H54 (cell line): ENCODE measurements at places on chromosomes 13 and 19.
A peak's percentile ranks its signal among the peaks of the same experiment; 100 is the strongest.

DNA sequence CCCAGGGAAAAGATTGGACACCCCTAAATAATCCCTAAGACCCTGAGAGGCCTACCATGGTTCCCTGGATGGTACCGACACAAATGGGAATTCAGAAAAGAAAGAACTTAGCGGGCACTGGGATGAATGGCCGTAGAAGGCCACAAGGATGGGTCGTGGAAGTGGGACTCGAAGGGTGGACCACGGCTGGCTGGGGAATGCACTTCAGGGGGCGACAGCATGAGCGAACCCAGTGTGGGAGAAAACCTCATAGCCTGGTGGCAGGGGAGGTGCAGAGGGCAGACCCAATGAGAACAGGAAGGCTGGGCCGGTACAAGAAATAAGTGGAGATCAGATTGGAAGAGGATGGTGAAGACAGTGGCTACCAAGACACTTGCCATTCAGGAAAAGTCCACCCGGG is 28.7 kb downstream of the LATS2 start:
- DNase-seq, result no peak

DNA sequence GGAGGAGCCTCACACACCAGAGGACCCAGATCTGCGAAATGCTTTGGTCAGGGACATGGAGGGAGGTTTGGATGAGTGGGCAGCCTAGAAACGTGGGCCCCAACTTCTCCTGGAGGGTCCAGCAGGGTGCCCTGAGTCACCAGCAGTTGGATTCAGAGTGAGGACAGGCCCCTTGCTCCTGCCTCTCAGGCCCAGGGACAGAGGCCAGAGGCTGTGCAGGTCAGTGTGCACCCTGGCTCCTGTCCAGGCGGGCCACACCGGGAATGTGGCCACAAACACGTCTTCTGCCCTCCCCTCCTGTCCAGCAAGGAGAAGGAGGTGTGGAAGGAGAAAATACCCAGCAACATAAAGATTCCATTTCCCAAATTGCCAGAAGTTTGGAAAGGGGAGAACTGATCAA is 19.4 kb downstream of the IRS2 start:
- DNase-seq, result no peak

DNA sequence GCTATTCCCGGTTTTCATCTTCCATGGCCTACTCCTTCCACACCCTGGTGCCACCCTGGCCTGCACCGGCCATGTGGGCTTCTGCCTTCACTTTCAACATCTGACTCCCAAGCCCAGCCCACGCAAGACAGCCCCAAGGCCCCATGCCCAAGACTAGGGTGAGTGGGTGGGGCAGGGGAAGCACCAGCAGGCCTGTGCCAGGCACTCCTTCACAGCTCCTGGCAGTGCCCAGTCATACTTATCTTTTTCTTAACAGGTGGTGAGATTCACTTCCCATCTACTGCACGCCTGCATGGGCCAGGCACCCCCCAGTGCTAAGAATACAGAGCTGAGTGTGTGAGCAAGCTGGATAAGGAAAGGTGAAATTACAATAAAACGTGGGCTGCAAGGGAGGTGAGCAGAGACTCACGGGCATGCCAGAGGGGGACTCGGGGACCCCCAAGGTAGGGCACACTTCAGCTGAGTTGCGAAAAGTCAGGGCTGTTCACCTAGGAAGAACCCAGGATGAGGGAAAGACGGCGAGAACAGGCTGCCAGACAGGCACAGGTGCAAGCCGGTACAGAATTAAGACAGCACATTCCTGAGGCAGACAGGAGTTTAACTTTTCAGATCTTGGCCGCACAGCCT is 55.7 kb downstream of the COL4A1 start:
- no peak for DNase-seq

- DNase-seq, result no peak
These were observed 8.9 kb upstream of the BAX start for GRCh38 chr19:48945817-48946216.

DNA sequence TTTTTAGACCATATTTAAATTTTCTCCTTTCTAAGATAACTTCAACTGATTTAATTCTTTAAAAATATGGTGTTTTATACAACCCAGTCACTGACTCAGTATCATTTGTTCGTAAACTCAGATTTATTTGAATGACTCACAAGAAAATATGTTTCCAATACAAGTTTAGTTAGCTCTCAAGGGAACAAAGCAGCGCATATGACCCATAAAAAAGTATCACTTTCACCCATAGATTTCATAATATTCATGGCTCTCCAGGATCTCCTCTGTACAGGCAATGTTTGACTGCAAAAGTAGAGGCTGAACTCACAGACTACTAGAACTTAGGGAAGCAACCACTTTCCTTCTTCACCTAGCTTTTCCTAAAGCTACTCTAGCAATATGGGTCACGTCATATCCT is 405.6 kb upstream of the PCDH9 start:
- DNase-seq, result no peak

GRCh38 chr19:31181535-31181934 is 167.7 kb downstream of the TSHZ3 start:
- no peak for DNase-seq

GRCh38 chr13:20426766-20427448 is 98.8 kb downstream of the CRYL1 start:
- no peak for DNase-seq

DNA sequence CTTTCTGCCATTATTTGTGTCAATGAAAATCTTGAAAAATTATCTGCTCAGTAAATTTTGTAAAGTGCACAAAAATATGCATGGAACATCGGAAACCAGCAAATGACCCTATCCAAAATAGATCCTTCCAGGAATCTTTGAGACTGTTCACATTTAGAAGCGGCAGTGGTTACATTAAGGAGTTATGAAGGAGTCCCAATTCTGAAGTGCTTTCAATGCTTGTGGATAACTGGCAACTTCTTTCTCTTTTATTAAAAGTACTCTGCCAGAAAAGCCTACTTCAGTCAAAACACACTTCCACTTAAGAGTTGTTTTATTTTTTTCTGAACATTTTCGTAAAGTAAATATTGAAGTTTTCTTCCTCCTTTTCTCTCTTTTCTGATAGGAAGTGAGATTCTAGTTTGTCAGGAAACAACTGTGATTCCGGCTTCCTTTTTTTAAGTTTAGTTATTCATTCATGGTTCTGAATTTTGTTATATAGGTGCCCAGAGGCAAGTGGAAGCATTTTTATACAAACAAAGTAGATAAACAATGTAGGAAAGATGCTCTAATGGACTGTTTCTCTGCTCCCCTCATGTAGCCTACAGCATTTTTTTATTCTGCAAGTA is 83.5 kb downstream of the PCDH9 start:
- no peak for DNase-seq

DNA sequence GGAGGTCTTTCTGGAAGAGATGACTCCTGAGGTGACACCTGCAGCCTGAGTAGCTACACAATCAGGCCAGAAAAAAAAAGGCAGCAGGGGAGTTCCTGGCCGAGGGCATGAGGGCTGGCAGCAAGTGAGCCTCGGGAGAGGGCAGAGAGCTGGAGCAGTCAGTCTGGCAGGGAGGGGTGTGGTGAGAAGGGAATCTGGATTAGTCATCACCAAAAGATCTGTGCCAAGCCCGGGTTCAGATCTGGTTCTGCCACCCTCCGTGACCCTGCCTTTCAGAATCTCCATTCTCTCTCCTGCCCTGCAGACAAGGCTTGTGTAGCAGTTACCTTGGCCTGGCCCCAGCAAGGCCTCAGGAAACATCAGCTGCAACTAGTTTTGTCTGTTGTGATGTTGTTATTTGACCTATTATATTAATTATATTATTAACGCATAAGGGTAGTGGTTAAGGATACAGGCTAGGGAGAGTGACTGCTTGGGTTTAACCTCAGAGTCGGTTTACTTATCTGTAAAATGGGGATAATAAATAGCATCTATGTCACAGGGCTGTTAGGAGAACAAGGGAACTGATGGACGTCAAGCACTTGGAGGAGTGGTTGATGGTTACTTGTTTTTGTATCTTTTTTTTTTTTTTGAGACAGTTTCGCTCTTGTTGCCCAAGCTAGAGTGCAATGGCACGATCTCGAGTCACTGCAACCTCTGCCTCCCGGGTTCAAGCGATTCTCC is 2.7 kb upstream of the CAPNS1 start:
- peak; percentile 90 for DNase-seq

GRCh38 chr13:24997367-24997967 is 98.5 kb upstream of the PABPC3 start:
- DNase-seq, result no peak

DNA sequence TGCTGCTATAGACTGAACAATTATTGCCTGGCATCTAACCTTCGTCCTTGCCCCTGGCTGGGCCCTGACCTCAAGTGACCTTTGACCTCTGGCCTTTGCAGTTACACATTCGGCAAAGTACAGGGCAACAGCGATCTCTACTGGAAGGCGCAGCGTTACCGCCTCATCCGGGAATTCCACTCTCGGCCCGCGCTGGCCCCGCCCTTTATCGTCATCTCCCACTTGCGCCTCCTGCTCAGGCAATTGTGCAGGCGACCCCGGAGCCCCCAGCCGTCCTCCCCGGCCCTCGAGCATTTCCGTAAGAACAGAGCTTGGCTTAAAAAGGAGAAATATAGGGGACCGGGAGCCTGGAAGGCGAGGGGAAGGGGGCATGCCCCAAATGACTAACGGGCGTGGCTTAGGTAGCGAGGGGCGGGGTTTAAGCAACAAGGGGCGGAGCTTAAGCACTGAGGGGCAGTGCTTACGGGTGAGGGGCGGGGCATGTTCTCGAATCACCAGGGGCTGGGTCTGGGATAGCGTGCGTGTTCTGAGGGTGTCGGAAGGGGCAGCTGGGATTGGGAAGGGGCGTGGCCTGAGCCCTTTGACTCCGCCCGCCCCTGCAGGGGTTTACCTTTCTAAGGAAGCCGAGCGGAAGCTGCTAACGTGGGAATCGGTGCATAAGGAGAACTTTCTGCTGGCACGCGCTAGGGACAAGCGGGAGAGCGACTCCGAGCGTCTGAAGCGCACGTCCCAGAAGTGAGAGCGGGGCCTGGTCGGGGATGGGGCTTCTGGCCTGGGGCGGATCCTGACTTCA is 52.7 kb downstream of the TRPM4 start:
- no peak for DNase-seq

- no peak for DNase-seq
These were observed 28.8 kb upstream of the RCBTB2 start for GRCh38 chr13:48561466-48562235.

DNA sequence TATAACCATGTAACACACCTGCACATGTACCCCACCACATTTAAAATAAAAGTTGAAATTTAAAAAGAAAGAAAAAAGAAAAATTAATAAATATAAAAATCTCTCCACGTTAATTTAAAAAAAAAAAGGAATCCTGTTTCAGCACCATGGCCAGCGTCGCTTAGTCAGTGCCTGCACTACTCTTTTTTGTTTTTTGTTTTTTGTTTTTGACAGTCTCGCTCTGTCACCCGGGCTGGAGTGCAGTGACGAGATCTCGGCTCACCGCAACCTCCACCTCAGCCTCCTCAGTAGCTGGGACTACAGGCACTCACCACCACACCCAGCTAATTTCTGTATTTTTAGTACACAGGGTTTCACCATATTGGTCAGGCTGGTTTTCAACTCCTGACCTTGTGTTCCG is 835.9 kb downstream of the UQCRFS1 start:
- no peak for DNase-seq

- no peak for DNase-seq
These were observed 21.4 kb downstream of the FOXO1 start for GRCh38 chr13:40644838-40645604.

DNA sequence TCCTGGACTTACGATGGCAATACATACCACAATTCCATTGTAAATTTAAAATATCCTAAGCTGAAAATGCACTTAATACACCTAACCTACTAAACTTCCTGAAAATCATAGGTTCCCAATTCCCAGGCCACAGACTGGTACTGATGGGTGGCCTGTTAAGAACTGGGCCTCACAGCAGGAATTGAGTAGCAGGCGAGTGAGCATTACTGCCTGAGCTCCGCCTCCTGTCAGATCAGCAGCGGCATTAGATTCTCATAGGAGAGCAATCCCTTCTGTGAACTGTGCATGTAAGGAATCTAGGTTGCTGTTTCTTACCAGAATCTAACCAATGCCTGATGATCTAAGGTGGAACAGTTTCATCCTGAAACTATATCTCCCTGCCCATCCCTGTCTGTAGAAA is 1670.2 kb upstream of the PCDH20 start:
- no peak for DNase-seq

GRCh38 chr13:51262501-51263211 is 40.5 kb downstream of the FAM124A start:
- no peak for DNase-seq

DNA sequence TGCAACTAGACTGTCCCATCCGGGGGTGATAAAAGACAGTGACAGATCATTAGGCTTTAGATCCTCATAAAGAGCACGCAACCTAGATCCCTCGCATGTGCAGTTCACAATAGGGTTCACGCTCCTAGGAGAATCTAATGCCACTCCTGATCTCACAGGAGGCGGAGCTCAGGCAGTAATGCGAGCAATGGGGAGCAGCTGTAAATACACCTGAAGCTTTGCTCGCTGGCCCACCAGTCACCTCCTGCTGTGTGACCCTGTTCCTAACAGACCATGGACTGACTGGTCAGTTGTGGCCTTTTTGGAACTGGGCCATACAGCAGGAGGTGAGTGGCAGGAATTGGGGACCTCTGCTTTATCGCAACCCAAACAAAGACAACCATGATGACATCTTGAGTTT is 173.2 kb downstream of the DLEU7 start:
- no peak for DNase-seq

GRCh38 chr13:93398167-93399035 is 171.8 kb downstream of the GPC6 start:
- DNase-seq, result no peak

- DNase-seq, result no peak
These were observed 470.3 kb downstream of the PCDH20 start for GRCh38 chr13:60945396-60945795.

DNA sequence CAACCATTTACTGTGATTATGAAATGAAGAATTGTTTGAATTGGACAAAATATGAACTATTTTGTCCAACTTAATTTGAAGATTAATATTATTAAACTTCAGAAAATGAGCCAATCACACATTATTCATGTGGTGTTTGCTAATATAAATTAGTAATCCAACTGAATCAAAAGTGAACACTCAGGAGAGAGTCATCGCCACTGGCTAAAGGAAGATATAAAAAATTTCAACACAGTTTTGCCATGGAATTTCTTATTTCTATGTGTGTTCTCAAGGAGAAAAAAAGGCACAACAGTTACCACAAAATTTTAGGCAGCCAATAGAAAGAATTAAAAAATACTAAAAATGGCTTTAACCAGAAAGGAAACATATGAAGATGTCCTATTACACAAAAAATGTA is 2683.8 kb downstream of the PCDH9 start:
- DNase-seq, result no peak

- no peak for DNase-seq
These were observed 50.0 kb upstream of the POSTN start for GRCh38 chr13:37648609-37649008.
